ENCODE measurements at places on chromosomes 4 and X. TPM values are rescaled to one million over a fixed set of nuclear protein-coding genes. Genes with fewer than 3 reads are reported as not detected.

Gene USP46
- 6.9 TPM for total RNA-seq

Gene XG
- total RNA-seq: 0.07 TPM

Gene NPY1R
- 0.17 TPM for total RNA-seq

Gene ADGRG4
- not detected for total RNA-seq

Gene DCHS2
- total RNA-seq: not detected

Gene OTUD6A
- total RNA-seq: not detected

Gene CNKSR2
- 2.7 TPM for total RNA-seq

Measured in A549 treated with CORT108297 at 1 μM for 4 hours (cell line).